Hair follicle dermal papilla cell (primary cell): ENCODE measurements at places on chromosomes 13 and 19. TPM values are rescaled to one million over a fixed set of nuclear protein-coding genes. Genes with fewer than 3 reads are reported as not detected.

Gene CNOT3
- 15.1 and 16.5 TPM in 2 replicates for total RNA-seq

Gene CACNG7
- not detected in 2 replicates for total RNA-seq

Gene GJB6
- total RNA-seq: not detected in 2 replicates

Gene ADGRE3
- not detected in 2 replicates for total RNA-seq
